ENCODE measurements at places on chromosomes 3 and 15.

DNA sequence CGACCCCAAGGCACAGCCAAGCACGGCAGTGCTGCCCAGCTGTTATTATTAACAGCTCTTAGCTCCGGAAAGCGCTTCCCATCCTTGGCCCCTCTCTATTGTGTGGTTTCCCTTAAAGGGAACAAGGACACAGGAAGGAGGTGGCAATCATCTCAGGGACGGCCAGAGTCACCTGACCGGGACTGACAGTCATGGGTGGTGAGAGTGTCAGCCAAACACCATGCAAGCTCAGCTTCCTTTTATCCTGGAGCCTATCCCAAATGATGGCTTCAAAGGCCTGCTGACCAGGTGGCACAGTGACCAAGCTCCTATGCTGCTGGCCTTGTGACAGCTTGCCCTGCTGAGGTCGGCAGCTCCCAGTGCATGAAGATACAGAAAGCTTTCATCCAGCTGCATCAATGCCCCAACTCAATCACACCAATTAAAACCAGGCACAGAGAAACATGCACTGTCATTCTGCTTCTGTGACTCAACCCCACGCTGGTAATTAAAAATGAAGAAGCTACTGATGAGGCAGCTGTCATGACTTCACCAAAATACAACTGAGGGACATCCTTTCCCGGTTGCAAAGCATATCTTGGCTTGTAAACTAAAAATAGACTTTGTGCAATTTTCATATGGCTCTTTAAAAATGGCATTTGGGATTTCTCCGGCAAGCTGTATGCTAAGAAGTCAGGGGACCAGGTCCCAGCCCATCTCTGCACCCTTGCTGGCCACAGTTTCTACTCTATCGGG is 34.0 kb downstream of the PCSK6 start:
- DNase-seq = peak; percentile 85

- DNase-seq = peak; percentile 26
Observed at GRCh38 chr3:150727653-150728502, 24.2 kb upstream of the ERICH6 start.

GRCh38 chr3:147921051-147921450 is 511.9 kb downstream of the ZIC1 start:
- DNase-seq = peak; percentile 25

- no peak for DNase-seq
Observed at GRCh38 chr3:27596921-27597320, 112.7 kb upstream of the SLC4A7 start.

- no peak for DNase-seq
Observed at GRCh38 chr3:190166948-190167347, 46.3 kb upstream of the P3H2 start.

GRCh38 chr3:16319723-16320122 is 54.7 kb downstream of the OXNAD1 start:
- no peak for DNase-seq

DNA sequence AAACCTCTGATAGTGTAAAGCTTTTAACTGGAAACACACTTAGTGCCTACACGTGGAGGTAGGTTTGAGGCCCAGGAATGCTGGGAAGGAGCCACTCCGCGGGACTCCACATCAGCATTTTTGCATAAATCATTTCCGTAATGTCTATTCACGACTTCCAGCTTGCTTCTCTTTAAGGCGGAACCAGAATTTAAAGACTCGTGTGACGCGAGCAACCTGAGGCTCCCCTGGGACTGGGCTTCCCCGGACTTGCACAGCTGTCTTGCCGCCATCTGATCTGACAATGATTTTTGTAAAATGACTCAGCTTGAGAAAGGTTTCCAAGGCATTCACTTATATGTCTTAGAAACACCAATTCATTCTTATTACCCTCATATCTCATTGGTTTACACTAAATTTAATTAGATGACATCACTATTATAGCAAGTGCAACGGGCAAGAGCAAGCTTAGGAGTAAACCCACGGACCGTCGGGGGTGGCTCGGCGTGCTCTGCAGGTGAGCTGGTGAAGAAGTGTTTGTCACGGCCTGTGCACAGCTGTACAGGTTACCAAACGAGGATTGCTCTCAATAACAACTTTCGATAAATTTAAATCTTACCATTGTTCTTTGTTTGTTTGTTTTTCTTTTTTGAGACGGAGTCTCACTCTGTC is 95.2 kb downstream of the CHSY1 start:
- no peak for DNase-seq

DNA sequence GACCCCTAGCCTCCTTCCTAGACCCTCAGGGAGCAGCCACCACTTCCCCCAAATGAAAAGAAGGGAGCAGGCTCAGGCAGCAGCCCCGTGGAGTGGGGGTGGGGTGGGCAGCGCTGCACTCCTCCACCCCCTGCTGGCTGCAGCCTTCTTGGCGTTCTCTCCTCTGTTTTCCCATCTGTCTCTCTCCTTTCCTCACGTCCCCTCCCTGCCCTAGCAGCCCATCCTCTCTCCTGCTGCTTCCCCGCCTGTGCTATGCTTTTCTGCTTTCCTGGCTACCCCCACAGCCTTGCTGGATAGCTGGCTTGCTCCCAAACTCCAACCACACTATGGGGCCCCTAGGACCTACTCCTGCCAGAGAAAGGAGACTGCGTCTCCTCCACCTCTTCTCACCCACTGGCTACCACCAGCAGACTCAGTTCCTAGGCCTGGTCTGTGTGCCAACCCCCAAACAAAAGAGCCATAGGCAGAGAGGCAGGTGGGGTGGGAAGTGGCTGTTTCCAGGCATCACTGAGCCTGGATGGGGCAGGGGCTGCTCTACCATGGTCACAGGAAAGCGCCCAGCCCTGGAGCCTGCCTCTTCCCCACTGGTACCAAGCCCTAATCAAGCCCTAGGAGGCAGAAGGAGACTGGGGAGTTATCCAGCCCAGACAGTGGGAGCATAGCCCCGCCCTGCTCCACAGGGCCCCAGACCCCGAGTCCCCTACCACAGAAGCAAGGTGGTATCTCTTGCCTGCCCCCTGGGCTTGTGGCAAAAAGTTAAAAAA is 3.4 kb upstream of the DISP2 start:
- DNase-seq = peak; percentile 72

DNA sequence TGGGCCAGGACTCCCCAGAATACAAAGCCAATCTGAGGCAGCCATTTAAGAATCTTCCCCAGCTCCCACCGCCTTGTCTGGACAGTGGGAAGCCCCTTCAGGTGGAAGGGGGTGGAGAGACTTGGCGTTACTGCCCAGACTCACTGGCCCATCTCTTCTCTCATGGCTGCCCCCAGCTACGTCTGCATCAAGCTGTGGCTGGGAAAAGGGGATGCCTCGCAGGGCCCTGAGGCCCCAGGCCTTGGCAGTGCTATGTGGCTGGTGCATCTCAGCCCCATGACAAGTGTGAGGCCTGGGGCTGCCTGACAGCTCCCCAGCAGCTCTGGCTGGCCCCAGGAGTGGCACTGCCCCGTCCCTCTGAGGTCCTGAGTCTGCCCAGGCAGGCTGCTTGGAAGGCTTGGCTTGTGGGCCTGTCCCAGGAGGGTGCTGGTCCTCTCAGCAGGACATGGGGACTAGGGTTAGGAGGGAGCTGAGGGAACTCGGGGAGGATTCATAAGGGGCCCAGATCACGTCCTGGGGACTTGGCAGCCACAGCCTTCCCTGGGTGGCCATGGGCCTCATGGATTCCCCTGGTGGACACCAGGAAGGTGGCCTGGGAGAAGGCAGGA is 20.2 kb upstream of the SLC41A3 start:
- DNase-seq = no peak

DNA sequence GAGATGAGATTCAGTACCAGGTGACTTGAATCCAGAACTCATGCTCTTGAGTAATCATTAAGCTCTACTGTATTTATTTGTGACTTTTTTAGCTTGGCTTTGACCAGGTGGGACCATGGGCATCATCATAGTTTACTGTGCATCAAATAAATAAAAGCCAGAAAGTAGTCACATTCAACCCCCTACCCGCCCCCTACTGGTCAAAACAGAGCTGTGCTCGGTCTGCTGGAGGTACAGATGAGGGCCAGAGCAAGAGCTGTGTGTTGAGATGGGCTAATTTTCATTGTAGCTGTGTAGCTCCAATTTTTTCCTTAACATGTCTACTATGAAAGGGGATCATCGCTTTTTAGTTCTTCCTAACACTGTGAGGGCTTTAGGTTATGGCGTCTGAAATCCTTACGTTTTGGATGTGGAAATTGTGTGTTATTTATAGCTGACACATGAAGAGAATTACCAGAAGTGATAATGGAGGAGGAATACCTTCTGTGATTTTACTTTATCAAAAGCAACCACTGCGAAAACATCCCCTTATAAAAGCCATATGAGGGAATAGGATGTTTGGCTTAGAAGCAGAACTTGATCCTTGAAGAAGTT is 375.1 kb downstream of the PTPRG start:
- DNase-seq = no peak

GRCh38 chr3:192840143-192840836 is 77.4 kb downstream of the MB21D2 start:
- no peak for DNase-seq

DNA sequence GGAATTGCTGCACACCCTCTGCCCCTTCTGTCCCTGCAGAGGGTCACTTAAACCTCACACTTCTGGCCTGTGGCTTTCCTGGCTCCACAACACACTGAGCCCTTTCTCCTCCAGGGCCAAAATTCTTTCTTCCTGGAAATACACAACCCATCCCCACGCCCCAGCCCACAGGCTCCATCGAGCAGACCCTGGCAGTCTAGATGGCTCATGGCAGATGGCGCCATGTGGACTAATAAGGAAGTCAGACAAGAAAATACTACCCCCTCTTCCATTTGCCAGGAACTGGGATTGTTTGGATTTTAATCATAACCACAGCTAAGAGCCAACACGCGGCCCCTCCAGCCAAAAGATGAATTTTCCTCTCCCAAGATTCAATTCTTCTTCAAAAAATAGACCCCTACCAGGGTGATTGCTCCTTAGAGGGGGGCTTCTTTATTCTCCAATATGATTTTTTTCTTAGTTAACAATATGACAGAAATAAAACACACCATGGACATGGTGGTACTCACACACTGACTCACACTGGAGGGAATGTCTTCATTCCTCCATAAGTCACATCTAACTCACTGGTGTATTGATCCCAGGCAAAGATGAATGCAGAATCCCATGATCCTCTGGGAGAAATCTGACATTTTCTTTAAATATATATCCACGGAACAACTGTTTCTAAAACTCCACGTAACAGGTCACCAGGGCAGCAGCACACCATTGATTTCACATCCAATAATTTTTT is 111.5 kb downstream of the NTRK3 start:
- no peak for DNase-seq

- no peak for DNase-seq
Observed at GRCh38 chr3:193130576-193130975, 110.4 kb upstream of the PLAAT1 start.

DNA sequence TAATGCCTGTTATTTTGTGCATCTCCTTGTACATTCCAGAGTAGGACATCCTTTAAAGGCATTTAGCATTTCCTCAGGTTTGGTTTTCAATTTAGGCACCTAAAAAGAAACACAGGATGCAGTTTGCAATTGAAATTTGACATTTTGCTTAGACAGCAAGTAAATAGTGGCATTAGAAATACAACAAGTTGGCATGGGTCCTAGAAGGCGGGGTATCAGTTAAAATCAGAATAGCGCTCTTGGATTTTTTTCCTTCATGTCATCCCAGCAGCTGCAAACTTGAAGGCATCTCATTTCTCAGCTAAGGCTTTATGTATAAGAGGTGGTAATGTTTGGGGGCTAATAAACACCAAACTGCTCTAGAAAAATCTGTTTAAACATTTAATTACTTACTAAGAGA is 47.5 kb upstream of the SKOR1 start:
- no peak for DNase-seq

DNA sequence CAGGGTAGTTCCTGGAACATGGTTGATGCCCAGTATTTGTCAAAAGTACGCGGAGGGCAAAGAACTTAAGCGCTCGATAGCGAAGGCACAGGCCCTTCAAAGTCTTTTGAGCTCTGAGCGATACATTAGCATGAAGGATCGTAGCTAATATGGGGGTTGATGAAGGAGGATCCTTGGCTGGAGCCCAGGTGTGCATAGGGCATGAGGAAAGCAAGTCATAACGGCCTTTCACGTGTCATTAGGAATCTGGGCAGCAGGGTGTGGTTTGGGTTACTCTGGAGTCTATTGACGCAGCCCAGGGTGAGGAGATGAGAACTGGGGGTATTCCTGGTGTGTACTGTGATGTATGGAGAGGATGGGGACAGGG is 31.7 kb downstream of the SPINK8 start:
- DNase-seq = no peak

GRCh38 chr15:63047792-63048114 is 5.2 kb downstream of the TPM1 start:
- no peak for DNase-seq

All from Ammon's horn (tissue), 1 donor.